ENCODE measurements at places on chromosomes 2 and 18.
A peak's percentile ranks its signal among the peaks of the same experiment; 100 is the strongest.

- no peak for DNase-seq
These were observed 8.5 kb downstream of the FMNL2 start for GRCh38 chr2:152343426-152343825.

DNA sequence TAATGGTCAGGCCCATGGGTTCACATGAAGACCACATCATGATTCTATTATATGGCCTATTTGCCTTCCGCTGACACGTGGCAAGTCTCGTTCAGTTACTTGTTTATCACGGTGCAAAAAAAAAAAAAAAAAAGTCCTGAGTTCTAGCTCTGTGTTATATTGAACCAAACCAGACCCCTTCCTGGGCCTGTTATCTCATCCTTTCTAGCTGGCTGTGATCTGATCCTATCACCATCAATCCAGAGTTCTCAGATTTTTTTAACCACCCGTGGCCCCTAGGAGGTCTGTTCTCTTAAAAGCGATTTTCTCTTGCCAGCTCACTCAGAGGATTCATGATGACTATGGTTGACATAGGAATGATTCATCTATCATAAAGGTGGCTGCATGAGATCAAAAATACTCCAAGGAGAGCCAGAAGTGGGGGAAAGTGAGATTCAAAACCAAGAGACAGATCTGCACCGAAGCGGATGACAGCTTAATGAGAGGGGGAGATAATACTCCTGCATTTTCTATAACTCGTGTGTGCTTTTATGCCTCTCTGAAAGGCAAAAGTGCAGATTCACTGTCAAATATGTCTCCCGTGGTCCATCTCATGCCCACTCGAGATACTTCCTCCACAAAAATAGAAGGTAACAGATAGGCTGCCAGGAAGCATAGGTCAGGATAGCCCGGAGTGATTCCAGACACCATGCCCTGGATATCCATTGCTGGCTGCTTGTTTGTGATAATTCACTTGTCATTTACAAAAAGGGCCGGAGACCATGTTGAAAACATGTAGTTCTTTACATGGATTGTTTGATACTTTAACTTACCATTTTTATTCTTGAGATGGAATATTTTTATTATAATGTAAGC, 505.7 kb upstream of the KLHL29 start:
- no peak for DNase-seq

GRCh38 chr2:241720560-241720959, 13.9 kb upstream of the D2HGDH start:
- no peak for DNase-seq

- DNase-seq = no peak
These were observed 3.0 kb upstream of the TACR1 start for GRCh38 chr2:75202359-75202758.

- no peak for DNase-seq
These were observed 3.8 kb downstream of the LBH start for GRCh38 chr2:30235008-30235655.

DNA sequence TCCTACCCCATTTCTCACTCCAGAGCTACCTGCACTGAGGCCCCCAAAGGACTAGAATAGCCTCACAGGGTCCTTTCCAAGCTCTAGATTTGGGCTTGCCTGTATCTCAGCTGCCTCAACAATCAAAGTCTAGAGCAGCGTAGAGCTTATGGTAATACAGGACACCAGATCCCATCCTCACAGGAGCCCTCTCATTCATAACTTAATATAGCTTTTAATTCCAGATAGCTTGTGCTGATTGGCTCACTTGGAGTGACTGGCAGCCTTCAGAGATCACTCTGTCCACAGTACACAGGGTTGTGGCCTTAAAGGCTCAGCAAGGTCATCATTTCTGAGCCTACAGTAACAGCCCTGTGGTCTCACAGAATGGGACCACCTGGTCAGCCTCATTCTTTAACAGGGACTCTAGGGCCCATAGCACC, 51.4 kb downstream of the ZFP36L2 start:
- no peak for DNase-seq

DNA sequence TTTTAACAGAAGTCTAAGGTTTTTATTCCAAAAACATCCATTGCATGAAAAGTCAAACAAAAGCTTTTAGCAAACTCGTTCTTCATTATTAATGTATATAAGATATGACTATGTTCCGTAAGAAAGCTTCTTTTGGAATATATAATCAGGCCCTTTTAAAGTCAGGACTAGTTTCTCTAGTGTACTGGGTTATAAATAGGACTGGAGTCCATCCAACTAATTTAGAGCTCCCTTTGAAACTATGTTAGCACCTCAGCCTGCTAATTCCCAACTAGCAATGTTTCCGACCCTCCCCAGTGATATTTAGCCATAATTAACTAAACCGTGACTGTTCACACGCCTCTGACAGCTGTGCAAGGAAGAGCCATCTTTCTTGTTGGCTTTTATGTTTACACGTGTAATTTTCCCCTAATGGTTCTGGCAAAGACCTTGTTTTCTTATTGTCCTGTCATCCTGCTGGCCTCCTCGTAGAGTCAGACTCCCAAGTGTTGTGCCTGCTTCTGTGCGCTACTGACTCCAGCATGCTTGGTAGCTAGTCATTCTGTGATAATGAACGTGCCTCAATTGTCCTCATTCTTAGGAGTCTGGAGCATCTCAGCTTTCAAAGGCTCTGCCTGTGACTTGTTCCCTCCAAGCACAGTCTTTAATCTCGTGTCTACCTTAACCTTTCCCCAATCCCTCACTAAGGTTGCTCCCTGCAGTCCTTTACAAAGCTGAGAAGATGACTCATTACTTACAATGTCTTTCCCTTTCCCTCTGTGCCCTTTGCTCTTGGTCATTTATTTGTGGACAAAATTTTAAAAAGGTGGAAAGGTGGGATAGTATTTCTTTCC, 172.2 kb upstream of the RASGRP3 start:
- no peak for DNase-seq

GRCh38 chr18:73891572-73892421, 255.8 kb downstream of the FBXO15 start:
- peak; percentile 54 for DNase-seq

GRCh38 chr2:24507549-24507948, 16.5 kb downstream of the NCOA1 start:
- DNase-seq = no peak

- DNase-seq = no peak
These were observed 14.7 kb downstream of the NEDD4L start for GRCh38 chr18:58058720-58059119.

DNA sequence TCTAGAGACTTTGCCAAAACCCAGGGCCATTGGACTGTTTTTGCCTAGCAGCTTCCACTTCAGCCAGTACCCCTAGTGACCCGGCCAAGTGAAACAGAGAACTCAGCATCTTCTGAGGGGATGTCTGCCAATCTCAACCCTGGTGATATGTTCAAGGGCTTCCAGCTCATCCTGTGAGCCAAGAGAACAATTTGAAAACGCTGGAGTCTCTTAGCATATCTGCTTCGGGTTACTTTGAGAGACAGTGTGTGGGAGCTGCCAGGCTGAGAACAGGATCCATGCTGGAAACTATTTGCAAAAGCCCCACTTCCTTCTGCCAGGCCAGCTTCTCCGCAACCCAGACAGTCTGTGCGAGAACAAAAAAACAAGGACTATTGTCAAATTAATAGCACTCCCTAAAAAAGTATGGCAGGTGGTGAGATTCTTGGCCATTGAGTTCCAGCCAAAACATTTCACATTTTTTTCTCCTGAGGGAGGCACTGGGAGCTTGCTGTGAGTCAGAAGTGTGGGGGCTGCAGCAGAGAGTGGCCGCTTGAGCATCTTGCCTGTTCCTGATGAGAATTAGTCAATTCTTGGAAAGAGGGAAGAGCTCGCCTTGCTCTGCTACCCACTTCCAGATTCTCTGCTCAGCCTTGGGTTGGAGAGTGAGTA, 395.6 kb upstream of the TRIB2 start:
- no peak for DNase-seq

GRCh38 chr2:10900216-10901109, 11.3 kb upstream of the KCNF1 start:
- DNase-seq = no peak

- DNase-seq = no peak
These were observed 61.6 kb upstream of the KLHL29 start for GRCh38 chr2:23323198-23323916.

GRCh38 chr2:235025800-235026536, 74.2 kb downstream of the SH3BP4 start:
- DNase-seq = no peak

DNA sequence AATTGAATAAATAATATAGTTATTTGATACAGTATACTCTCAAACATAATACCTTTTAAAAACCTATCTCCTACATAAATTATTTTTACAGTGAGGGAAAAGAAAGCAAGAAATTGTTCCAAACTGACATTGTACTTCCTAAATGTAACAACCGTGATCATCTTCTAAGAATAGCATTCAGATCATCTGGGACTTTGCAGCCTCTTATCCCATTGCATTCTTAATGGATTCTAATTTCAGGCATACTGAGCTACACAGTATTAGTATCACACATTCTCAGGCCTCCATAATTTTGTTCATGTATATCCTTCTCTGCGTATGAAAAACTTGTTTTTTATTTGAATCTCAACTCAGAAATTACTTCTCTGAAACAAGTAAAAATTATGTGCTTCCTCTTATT, 1134.7 kb upstream of the CDH2 start:
- no peak for DNase-seq

GRCh38 chr2:95375532-95376150, 26.9 kb upstream of the FAHD2A start:
- DNase-seq = no peak

DNA sequence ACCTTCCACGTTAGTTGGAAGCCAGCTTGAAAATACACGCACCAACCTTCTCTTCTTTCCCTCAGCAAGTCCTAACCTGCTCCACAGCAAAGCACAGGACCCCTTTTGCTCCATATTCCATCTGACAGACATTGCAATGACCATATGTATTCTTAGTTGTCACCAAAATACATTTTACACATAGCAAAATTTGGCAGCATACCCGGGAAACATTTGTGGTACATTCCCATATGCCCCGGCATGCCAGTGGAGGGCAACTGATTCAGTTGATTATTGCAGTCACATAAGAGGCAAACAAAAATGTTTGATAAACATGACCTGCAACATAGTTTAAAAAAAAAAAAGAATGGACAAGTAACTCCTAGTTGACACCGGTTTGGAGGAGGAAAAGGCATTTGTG, 202.1 kb upstream of the UBE2E3 start:
- no peak for DNase-seq

- no peak for DNase-seq
These were observed 219.5 kb downstream of the HDAC4 start for GRCh38 chr2:239181074-239181902.

DNA sequence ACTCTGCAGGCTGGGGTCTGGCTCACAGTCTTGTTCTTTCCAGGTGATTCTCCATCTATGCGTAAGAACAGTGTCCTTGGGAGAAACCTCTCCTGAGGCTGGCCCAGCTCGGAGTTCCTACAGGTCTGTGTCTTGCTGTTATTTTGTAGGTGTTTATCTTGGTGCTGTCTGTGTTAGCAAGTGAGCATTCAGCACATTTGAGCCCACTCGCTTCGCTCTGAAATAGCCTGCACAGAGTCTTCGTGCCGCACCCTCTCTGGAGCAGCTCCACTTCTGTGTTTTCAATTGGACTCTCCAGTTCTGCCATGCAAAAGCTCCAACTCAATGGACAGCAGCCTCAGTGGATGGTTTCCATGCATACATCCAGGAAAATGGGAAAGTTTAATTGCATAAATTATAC, 378.2 kb upstream of the ST6GAL2 start:
- no peak for DNase-seq

- no peak for DNase-seq
These were observed 124.8 kb downstream of the NUP35 start for GRCh38 chr2:183248866-183249567.

DNA sequence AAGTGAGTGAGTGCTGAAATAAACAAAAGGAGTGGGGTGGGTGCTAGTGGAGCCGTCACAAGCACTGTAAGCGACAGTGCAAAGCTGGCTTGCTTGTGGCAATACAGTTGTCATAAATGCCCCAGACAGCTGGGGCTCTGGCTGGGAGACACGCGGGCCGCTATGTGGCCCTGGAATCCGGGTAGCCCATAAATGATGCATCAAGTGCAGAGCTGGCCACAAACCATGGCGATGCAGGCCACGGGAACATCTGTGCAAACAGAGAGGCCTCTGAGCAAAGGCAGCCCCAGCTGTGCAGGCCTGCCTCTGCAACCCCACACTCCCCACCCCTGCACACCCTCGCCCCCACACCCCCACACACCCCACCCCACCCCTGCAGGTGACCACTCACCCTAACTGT, 349.2 kb upstream of the ID2 start:
- DNase-seq = no peak

- DNase-seq = no peak
These were observed 104.0 kb downstream of the SMAD2 start for GRCh38 chr18:47826157-47827074.

GRCh38 chr2:231357931-231358330, 37.6 kb upstream of the B3GNT7 start:
- DNase-seq = no peak

- DNase-seq = no peak
These were observed 395.5 kb upstream of the HNRNPA3 start for GRCh38 chr2:176817061-176817565.

DNA sequence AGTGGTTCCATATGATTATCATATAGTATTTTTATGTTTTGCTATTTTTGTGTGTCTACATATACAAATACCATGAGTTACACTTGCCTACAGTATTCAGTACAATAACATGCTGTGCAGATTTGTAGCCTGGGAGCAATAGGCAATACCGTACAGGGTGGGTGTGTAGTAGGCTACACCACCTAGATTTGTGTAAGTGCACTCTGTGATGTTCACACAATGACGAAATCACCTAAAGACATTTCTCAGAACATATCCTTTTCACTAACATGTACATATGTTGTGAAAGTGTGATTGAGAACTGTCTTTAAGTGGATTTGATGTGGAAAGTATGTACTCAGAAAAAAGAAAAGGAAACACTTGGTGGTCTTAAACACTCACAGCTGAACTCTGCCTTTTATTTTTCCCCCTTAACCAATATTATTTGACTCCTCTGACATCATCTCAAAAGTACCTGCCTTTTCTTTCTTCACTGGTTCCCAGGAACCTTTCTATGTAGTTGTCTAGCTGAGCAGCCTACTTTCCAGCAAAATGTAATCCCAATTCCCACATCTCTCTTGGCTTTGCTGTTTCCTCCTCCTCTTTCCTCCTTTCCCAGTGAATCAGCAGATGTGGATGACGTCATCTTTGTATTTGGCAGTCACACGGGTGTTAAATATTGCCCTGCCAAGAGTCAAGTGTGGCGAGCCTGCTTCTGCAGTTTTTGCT, 47.7 kb downstream of the OSBPL6 start:
- DNase-seq = no peak

- no peak for DNase-seq
These were observed 460.5 kb downstream of the TGIF1 start for GRCh38 chr18:3910512-3910911.

DNA sequence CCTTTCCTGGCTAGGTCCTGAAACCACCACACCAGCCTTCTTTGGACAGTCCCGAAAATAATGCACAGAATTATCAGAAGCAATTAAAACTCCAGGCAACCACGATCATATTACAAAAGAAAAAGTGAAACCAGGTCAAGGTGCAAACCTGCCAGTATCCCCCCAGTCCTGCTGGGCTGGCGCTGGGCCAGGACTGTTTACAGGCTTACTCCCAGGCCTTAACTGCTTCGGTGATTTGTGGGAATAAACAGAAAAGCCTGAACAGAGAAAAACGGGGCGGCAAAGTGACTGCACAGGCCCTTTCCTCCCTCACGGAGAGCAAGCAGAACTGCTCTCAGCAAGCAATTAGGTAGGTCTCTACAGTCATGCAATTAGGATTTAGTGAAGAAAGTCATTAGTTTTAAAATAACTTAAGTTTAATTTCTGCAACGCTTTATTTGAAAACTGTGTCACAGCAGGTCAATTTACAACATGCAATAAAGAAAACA, 1.3 kb downstream of the HDAC4 start:
- no peak for DNase-seq

Data from iPS DF 6.9 (cell line).